ENCODE measurements at places on chromosomes 2 and 18. TPM values are rescaled to one million over a fixed set of nuclear protein-coding genes. Genes with fewer than 3 reads are reported as not detected.

DNA sequence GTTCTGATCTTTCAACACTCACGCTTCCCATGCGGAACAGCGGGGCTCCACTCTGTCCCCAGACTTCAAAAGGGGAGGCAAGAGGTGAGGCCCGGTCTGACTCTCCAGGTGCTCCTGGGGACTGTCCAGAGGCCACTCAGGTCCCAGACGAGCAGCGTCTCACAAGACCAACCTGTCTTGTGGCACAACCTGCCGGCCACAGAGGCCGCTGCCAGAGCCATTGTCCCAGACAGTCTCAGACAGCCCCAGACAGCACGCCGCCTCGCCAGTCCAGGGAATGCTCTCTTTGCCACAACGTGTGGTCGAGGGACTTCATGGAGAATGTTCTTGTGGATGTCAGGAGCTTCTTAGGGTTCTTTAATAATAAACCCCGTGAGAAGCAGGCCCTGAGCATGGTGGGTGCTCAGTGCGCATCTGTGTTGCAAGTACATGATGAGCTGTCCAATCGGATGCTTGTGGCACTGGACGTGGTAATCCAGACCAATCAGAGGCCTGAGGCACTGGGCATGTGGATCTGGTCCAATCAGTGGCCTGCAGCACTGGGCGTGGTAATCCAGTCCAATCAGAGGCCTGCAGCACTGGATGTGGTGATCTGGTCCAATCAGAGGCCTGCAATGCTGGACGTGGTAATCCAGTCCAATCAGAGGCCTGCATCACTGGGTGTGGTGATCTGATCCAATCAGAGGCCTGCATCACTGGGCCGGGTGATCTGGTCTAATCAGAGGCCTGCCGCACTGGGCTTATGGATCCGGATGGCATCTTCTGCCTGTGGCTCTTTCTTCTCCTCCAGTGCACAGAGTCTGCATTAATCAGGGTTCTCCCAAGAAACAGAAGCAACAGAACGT lies 76.4 kb downstream of the TMEM18 start:
- no peak for DNase-seq

Gene ZNF396
- total RNA-seq: 0.70 TPM

DNA sequence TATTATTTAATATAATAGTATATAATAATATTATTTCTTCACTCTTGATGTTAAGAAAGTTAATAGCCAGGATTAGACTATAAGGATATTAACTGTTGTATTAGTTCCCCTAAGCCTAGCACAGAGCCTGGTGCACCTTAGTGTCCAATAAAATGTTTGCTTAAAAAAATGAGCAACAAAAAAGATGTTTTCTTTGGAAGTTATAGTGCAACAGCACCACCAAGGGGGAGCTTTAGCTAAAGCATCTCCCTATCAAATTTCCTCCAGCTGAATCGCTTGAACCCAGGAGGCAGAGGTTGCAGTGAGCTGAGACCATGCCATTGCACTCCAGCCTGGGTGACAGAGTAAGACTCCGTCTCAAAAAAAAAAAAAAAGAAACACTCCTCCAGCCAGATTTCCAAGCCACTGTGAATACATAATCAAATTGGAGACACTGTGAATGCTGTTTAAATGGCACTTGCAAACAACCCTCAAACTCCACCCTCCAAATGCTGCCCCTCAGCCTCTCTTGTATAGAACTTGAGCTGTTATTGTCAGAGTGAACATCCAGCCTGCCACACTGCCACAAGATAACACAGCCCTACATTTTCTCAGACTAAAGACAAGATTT lies 221.9 kb downstream of the DYM start:
- no peak for DNase-seq

GRCh38 chr2:194203898-194204297 lies 1453.1 kb upstream of the SLC39A10 start:
- no peak for DNase-seq

GRCh38 chr2:233938676-233939370 lies 21.6 kb downstream of the TRPM8 start:
- DNase-seq: no peak

DNA sequence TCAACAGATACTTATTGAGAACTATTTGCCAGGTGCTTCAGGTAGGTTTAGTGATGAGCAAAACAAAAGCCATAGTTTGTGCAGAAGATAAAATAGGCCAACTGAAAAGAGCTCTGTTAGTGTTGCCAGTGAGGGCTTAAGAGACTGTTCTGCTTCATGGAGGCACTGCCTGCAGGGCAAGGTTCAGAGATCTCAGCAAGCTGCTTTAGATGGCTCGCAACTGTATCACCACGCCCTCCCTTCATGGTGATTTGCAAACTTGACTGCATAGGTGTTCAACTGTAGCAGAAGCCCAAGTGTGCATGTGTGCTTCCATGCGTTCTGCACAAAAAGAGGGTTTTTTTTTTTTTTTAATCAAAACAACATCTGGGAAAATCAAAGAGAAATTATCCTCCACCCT lies 84.5 kb downstream of the RAPH1 start:
- DNase-seq: no peak

Gene LONRF2
- 14.9 TPM for total RNA-seq

Gene PTPRM
- 102 TPM for total RNA-seq
